ENCODE measurements at places on chromosomes 1 and 21.

DNA sequence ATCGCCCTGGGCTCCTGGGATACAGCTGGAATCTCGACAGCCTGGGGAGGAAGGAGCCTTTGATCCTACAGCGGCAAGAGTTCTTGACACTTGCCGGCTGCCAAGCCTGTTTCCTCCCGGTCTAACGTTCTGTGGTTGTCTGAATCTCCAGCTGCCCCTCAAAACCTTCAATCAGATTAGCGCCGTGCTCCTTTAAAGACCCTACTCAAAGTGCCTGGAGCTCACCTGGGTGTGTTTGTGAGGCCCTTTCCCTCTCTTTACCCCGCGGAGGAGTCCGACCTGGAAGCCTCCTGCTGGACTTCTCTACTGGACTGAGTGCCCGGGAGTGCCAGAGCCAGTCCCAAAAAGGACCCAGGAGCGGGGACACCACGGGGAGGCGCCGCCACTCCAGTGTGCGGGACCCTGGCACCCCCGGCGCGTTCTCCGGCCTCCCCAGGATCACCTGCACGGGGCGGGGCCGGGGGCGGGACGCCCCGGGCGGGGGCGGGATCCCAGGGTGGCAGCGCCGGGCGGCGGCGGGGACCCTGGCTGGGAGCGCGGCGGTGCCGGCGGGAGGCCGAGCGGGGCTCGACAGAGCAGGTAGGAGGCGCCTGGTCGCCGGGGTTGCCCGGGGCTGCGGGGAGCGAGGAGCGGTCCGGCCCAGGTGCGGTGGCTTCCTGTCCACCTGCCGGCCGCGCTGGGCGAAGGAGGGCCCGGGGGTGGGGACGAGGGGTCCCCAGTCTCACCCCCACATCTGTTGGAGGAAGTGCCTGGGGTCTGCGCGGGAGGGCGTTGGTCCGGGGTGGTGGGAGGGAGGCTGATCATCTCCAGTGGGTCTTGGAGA, at the start of gene NCMAP:
NCMAP (plus strand) TSS at position 497 of the 823 bp plus-strand sequence. CDS start 39,344 bp downstream, outside the sequence.
- no peak for DNase-seq

DNA sequence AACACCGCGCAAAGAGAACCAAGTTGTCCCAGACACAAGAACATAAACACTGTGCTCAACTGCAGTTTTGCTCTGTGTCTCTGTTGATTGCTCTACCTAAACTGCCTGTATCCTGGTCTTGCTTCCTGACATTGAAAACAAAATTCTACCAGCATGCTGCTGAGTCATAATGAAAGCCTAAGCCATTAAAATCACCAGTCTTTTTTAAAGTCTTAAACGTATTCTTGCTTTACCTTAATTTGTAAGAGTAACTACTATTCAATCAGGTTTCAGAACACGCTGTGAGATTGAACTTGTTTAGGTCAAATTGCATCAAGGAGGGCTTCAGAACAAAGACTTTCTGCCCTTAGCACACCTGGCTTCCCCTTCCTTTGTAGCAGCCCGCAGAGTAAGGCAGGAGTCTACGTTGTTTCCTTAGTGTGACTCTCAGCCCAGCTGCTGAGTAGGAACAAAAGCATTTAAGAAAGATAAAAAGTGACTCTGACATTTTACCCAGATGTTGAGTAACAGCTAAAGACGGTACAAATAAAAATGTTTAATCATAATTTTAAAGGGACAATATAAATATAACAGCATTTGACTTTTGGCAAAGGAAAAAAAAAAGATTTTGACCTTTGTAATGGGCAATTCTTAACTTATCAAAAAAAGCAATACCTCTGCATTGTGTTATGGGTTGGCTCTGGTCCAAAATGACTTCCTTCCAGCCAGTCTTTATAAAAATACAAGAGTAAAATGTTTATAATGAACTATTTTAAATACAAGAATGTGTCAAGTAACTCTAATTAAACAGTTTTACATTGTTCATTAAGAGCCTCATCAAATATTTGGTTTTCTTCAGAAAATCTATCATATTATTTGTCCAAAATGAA, 186.9 kb upstream of the ADGRL4 start:
- peak; percentile 29 for DNase-seq

- DNase-seq = no peak
These were observed 8.3 kb downstream of the OLIG2 start for GRCh38 chr21:33033961-33034413.

DNA sequence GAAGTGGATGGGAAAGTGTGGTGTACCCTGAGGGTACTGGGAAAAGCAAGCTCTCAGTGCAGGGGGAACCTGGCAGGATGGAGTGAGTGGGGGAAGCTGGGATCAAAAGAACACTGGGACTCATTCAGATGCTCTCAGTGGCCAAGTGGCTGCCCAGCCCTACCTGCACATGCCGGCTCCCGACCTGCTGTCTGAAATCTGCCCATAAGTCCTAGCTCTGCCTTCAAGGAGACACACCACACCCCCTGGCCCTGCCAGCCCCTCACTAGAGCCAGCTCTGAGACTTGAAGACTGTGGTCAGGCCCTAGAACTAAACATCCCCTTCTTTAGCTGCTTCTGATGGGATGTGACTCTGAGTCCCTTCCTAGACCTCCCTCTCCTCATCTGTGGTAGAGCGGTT, 2.2 kb downstream of the TMEM54 start:
- no peak for DNase-seq

- DNase-seq = no peak
These were observed 118.7 kb upstream of the KIF26B start for GRCh38 chr1:245036102-245036501.

- peak; percentile 59 for DNase-seq
These were observed 210.3 kb upstream of the CACYBP start for GRCh38 chr1:174789399-174789798.

DNA sequence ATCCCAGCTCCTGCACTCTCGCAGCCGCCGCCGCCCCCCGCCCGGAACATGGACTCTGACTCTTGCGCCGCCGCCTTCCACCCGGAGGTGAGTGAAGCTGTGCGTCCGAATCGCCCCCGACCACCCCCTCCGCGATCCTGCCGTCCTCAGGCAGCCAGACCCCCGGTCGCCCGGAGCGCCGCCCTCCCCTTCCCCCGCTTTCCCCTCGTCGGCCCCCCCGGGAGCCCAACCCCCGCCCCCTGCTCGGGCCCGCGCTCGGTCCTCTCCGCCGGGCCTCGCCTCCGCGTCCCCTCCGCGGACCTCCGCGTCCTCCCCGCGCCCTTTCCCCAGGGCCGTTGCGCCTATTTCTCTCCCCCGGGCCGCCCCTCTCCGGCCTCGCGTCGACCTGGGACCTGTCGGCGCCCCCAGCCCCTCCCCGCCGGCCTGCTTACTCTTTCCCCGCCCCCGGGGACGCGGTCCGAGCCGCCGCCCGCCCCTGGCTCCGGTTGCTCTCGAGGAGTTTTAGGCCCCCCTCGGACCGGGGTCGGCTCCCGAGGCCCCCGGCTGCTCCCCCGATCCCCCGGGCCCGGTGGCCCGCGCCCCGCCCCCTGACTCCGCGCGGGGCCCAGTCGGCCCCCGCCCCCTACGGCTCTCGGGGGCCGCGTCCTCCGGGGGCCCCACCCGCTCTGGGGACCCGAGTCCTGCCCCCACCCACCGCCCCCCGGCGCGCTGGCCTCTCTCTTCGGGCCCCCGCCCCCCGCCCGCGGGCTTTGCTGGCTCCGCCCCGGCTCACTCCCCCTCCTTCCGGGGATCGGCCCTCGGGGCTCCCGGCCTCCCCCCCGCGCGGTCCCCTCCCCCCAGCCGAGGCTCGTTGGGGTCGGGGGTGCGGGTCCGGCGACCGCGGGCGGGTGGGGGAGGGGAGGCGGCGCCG, 743 bp downstream of the PHF13 start:
- no peak for DNase-seq

DNA sequence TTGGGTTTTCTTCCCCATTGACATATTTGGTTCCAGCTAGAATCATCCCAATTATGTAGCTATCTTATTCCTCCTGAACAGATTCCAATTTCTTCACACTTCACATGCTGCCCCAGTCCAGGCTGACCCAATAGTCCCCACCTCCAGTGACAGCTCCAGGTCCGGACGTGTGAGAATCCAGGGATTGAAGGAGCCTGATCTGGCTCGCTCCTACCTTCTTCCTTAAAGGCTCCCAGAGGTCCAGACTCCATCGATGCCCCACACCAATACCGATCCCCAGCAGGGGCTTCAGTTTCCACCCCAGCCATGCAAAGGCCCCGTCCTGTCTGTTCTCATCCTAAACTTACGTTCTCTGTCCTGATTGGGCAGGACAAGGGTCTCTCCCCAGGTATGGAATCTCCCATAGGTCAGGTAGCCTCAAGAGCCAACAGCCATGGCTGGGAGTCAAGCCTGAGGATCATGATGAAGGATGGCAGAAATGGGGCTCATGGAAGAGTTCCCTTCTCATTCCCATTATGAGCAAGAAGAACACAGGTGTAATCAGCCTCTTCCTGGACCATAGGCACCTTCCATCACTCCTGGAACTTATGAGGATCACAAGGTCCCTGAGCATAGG, 20.4 kb upstream of the SLAMF9 start:
- no peak for DNase-seq

DNA sequence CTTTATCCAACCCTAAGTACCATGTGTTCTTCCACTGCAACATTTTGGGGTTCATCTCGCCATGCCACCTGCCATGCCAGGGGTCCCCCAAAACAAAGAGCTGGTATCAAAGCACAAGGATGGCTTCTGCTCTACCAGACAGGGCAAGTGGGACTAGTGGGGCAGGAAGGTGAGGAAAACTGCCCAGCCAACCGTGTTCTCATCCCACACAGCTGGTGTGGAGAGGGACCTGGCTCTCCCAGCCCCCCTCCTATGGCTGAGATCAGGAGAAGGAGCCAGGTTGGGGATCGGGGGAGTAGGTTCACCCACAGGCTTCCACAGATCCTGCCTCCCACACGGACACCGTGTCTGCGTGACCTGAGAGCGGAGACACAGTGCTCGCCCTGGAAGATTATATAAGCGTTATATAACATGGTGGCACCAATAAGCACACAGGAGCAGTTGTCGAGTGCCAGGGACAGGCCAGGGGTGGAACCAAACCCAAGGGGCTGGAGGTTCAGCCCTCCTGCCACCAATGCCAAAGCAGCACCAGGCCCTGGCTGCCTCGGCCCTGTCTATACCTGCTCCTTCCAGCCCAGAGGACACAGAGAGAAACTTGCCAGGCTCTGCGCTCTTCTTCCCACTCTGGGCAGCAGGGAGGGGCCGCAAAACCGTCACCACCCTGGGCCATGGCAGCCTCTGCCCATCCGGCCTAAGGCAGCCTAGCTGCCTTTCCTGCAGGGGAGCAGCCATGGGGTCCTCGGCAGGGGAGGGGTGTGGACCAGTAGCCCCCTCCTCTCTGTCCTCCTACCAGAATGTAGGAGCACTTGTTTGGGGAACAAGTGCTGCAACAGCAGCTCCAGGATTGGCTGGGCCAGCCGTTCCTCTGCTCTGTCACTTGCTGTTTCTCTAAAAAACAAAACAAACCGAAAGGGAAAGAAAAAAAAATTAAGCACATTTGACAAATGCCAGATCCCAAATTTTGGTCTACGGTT, 43.5 kb downstream of the CD34 start:
- DNase-seq = no peak

DNA sequence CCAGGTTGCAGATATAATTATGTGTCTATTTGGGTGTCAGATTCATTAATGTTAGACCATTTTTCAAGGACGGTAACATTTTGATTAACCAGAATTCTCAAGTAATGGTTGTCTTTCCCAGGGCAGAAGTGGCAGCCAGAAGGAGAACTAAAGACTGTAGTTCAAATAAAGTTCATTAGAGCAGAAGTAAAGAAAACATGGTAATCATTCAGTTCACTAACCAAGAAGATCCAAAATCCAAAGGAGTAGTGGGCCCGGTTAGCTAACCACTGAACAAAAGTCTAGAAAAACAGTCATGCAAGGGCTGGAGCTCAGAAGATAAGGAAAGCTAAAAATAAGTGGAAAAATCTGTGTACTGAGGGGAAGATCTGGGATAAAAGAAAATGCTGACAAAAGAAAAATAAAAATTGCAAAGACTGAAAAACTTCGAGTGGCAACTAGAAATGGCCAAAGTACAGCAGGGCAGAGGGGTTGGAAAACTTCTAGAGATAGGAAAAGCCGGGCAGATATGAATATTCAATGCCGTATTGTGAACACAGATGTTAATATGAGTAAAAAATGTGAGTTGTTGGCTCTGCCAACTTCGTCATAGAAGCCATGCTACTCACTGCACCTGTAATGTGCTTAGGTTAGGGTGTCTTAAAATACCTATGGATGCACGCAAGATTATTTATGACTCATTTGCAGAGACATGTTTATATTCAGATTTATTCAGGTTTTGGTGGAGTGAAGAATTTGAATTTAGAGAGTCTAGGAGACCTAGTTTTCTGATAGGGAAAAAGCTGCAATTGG, 925.9 kb downstream of the LTN1 start:
- DNase-seq = no peak

DNA sequence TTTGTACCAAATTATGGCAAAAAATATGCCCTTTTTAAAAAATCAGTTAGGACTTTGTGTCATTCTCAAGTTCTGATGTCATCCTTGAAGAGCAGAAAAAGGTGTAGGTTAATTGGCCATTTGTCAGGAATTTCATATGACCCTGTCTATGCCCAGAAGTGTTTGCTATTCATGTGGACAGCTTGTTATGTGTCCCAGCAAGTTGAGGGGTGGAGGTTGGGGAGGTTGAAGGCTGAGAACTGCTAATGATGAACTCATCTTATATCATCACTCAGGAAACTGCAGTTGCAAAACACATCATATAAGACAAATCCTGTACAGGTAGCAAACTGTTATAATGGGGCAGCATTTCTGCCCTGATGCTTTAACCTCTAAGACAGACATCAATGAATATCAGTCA, 106.5 kb downstream of the PHTF1 start:
- no peak for DNase-seq

GRCh38 chr1:167477986-167478385, 40.3 kb downstream of the CD247 start:
- DNase-seq = no peak

- no peak for DNase-seq
These were observed 81.2 kb upstream of the HOOK1 start for GRCh38 chr1:59733443-59734141.

DNA sequence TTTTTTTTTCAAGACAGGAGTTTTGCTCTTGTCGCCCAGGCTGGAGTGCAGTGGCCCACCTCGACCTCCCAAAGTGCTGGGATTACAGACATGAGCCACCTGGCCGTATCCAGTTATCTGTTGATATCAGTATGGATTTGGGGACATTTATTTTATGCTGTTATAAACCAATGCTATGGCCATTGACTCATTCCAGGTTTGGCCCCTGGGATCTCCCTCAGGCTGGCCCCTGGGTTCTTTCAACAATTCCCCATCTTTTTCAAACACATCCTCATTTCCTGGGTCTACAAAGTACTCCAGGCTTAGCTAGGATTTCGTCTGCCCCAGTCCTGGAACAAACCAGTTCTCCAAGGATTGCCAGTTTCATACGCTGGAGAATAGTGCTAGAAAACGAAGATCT, 44.1 kb downstream of the WDR4 start:
- no peak for DNase-seq

DNA sequence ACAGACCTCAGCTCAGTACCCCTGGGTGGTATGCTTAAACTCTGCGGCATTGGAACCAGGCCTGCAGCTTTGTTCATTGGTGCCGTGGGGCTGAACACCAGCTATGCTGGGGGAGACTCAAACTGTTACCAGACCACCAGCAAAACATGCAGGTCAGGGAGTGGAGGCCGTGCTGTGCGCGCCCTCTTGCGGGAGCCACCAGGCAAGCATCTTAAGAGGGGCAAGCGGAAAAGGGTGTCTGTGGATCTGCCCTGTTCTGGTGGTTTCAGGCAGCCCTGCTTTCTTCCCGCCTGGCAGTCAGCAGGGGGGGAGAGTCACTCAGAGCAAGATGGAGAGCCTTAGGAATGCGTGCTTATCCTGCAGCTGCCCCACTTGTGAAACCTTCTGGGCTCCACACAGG, 276.9 kb upstream of the ZRANB2 start:
- DNase-seq = no peak

GRCh38 chr1:27992276-27992675, 32.5 kb downstream of the XKR8 start:
- DNase-seq = no peak
